ENCODE measurements at places on chromosomes 5 and 9. TPM values are rescaled to one million over a fixed set of nuclear protein-coding genes. Genes with fewer than 3 reads are reported as not detected.

DNA sequence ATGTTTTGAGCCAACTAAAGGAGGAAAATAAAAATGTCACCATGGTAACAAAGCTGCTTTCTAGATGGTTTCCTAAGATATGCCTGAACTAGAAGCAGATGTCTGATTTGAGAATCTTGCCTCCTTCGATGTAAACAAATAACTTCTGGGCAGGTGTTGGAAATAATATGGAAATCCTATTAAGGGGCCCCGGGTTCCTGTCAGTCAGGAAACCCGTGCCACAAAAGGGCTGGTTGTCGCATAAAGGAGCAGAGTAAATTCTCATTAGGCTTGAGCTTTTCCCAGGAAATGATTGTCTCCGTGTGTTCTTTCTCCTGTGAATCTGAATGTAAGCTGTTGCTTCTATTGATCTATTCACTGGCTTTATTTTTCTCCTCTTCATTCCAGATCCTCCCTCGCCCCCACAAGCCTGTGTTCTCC is 90.8 kb downstream of the TLE4 start:
- DNase-seq, result no peak

DNA sequence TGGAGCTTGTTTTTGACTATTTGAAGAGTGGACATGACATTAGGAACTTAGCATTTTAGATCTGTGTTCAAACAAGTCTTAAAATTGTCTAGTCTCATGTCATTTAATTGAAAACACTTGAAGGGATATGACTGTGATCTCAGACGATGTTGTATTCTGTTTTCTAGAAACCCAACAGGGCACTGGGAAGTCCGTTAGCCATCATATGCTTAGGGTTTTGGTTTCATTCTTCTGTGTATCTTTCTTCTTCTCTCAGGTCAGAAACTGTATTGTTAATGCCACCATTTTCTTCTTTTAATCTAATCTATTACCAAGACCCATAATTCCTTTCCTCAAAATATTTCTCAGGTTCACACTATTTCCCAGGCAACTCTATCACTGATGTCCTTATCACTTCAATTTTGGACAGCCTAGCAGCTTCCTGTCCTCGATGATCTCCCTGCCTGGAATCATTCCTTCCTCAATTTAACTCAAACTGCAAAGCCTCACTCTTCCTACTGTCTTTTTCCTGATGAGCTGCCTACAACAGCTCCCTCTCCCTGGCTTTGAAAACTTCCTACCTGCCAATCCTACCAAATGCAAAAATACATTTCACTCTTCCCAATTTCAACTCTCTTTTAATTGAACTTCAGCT is 77.7 kb downstream of the MEF2C start:
- DNase-seq, result no peak

- DNase-seq, result no peak
These were observed 22.3 kb downstream of the GALNT12 start for GRCh38 chr9:98829766-98830165.

DNA sequence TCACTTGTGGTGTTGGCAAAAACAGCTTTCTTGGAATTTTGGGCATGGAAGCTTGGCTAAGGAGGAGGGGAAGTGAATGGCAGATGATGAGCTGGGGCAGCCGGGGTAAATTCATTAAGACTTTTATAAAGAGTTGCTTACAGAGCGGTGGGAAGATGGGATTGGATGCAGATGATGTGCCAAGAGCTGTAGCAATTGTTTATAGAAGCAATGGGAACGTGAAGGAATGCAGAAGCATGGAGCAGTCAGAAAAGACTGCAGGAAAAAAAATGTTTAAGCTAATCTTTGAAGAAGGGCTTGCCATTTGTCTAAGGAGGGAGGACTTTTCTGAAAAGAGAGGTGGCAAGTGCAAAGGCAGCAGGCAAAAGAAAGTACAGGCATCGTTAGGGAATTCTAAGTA is 86.6 kb upstream of the SHISAL2B start:
- DNase-seq, result no peak

GRCh38 chr5:174688441-174689354 is 35.7 kb upstream of the MSX2 start:
- no peak for DNase-seq

GRCh38 chr9:8315211-8315610 is 515.6 kb upstream of the DMAC1 start:
- DNase-seq, result no peak

GRCh38 chr9:33193818-33194217 is 26.7 kb upstream of the B4GALT1 start:
- DNase-seq, result no peak

GRCh38 chr5:36417221-36417620 is 115.5 kb upstream of the RANBP3L start:
- DNase-seq, result no peak

- DNase-seq, result no peak
These were observed 78.5 kb downstream of the OLFM1 start for GRCh38 chr9:135165756-135166519.

- no peak for DNase-seq
These were observed 284.4 kb downstream of the KDM4C start for GRCh38 chr9:7042124-7042523.

GRCh38 chr9:95268681-95269080 is 48.8 kb downstream of the FANCC start:
- peak; percentile 73 for DNase-seq

- DNase-seq, result no peak
These were observed 2.4 kb downstream of the RASEF start for GRCh38 chr9:83060556-83060955.

GRCh38 chr5:168159425-168159824 is 132.0 kb upstream of the WWC1 start:
- DNase-seq, result no peak

DNA sequence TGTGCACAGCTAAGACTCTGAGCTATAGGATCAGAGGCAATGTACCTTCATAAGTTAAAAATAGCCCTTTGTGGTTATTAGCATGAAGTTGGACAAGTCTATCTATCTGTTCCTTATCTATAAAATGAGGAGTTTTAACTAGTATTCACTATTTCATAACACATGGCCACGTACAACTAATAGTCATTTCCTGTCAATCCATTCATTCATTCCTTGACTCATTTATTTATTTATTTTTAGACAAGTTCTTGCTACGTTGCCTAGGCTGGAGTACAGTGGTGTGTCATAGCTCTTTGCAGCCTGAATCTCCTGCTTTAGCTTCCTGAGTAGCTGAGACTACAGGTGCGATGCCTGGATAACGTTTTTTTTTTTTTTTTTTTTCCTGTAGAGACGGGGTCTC is 92.1 kb downstream of the NR3C1 start:
- no peak for DNase-seq

GRCh38 chr9:9337129-9337528 is 1275.7 kb downstream of the PTPRD start:
- no peak for DNase-seq

- no peak for DNase-seq
These were observed 4.8 kb downstream of the NKD2 start for GRCh38 chr5:1013238-1013947.

GRCh38 chr9:122954253-122954691 is 13.5 kb downstream of the RABGAP1 start:
- no peak for DNase-seq

GRCh38 chr5:111694133-111694532 is 62.9 kb downstream of the NREP start:
- DNase-seq, result no peak

DNA sequence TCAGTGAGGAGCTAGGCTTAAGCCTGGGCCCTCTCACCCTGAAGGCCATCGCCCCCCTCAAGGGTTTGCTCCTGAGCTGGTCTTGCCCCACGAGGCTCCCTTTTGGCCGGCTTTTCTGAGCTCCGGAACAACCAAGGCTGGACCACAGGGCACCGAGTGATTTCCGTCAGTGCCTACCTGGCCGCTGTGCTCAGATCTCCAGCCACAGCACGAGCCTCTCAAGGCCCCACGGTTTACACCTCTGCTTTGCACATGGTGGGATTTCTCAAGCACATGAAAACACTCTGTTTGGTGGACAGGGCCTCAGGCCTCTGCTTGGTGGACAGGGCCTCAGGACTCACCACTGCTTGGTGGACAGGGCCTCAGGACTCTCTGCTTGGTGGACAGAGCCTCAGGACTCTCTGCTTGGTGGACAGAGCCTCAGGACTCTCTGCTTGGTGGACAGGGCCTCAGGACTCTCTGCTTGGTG is 15.8 kb downstream of the CLPTM1L start:
- no peak for DNase-seq

DNA sequence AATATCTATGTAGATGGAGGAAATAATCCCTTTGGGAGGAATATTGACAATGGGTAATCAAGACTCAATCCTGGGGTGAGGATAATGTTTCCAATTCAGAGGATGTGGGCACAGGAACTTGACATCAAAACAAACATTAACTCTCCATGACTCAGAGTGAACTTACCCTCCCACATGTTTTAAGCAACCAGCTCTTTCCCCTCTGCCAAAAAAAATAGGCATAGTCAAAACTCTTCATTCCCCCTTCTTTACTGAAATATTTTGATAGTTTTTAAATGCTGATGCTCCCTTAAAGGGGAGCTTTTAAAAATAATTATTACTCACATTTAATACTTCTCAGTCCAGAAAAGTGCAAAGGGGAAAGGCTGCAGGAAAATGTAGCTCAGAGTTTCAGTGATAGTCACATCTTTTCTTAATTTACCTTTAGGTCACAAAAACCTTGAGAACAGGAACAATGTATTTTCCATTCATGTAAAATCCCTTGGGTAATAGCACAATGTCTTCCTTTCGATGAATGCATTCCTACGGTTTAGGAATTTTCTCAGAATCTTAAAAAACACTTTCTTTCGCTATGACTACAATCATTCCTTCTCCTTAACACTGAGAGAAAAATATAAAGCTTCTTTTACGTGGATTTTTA is 298.4 kb upstream of the GRAMD2B start:
- DNase-seq, result no peak

DNA sequence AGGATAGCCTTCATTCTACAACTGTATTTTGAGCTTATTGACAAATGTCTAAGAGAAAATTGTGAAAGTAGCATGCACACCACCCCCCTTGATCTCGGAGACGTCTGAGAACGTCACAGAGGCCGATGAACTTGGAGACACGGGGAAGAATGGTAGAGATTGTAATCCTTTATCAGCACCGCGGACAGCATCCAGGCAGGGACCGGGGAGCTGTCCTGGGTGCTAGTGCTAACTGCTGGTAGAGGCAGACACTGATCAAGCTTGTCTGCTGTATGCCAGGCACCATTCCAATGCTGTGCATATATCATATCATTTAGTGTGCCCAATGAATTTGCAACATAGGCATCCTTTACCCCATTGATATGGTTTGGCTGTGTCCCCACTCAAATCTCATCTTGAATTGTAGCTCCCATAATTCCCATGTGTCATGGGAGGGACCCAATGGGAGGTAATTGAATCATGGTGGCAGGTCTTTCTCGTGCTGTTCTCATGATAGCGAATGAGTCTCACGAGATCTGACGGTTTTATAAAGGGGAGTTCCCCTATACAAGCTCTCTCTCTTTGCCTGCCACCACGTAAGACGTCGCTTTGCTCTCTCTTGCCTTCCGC is 98.8 kb downstream of the LHX2 start:
- DNase-seq, result peak; percentile 79

DNA sequence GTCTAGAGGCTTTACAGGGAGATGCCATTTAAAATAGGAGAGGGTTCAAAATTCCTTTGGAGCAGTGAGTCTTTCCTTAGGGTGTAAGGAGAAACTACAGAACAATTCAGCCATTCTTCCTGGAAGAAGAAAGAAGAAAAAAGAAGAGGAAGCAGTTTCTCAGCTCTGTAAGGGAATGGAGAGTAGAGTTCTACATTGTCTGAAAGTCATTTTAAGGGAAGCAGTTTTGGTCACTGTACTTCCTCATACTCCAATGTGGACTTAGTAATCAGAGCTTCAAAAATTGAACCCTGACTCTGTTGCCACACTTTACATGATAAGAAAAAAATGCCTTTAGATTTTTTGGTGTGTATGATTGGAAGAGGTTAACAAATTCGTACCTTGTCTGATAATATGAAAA is 122.4 kb downstream of the LRRC70 start:
- no peak for DNase-seq

GRCh38 chr9:124840300-124840833 is 12.9 kb upstream of the WDR38 start:
- no peak for DNase-seq

- DNase-seq, result peak; percentile 48
These were observed 508.3 kb downstream of the EBF1 start for GRCh38 chr5:158591301-158591863.

DNA sequence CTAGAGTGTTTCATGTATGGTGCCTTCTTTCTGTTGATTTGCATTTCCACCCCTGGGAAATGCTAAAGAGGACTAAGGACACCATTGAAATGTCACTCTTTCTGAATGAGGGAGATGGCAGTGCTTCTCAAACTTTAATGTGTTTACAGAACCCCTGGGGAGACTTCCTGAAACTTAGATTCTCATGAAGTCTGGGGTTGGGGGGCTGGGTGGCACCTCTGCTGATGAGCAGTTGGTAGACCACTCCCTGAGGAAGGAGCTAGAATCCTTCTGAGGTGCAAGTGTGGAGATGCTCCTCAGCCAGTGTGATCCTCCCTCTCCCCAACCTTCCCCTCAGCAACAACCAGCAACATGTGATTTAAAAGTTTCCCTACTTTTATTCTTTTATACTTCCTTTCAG is 546.8 kb downstream of the LRRC70 start:
- DNase-seq, result no peak

DNA sequence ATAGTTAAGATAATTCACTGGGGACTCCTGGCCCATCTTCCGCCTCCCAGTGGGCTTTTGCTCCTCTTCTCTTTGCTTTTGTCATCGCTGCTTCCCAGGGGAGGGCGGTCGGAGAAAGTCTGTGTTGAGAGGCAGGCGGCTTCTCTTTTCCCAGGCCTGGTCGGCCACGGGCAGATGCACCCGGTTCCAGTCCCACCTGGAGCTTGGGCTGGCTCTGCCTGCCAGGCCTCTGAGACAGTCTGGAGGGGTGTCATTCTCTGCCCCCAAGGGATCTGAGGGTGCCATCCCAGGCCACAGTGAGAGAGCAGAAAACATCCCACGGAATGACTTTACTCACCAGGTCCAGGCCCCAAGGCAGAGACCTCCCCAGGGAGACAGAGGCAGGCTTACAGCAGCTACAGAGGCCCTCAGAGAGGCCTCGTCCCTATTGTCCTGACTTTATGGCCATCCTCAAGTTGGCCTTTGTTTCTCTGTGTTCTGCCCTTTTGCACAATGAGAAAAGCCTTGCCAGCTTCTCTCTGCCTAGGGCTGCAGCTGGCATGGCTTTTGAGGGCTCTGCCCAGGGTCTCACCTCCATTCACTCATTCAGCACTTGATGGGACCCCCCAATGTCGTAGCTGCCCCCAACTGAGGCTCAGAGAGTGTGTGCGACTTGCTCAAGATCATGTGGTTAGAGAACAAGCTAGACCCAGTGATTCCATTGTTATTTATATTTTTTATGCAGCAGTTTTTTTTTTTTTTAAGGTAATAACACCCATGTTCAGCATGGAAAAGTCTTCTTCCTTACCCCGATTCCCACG is 44.2 kb upstream of the BOD1 start:
- DNase-seq, result no peak

The CCDC112 gene
- 3.8 TPM for total RNA-seq

The TMEM171 gene
- total RNA-seq, result 74.6 TPM

The GAPT gene
- total RNA-seq, result not detected

The VLDLR gene
- total RNA-seq, result 59.2 TPM

The KLHL3 gene
- total RNA-seq, result 21.0 TPM

The PCDHGB7 gene
- 10.2 TPM for total RNA-seq

The KIF4B gene
- total RNA-seq, result not detected
